Type B pancreatic cell (in vitro differentiated cells): ENCODE measurements at places on chromosomes 13 and 19. TPM values are rescaled to one million over a fixed set of nuclear protein-coding genes. Genes with fewer than 3 reads are reported as not detected.

DNA sequence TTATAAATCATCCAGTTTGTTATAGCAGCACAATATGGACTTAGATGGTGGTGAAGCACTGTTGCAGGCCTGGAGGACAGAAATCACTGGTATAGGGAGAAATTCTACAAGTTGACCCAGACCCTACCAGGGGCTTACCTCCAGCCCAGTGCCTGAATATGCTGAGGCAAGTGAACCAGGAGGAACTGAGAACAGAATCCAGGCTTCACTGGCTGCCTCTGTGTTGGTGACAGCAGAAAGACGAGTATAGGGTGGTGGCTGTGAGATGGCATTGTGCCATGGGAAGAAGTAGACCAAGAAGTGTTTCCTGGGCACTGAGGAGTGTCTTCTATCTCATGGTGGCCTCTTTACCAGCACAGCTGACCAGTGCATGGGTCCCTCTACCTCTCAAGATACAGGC lies 15.9 kb upstream of the EID2 start:
- H3K27me3 ChIP-seq: peaks cover 41% of the 10 kb centered on the region
- H3K36me3 ChIP-seq: no peaks in the 10 kb centered on the region
- no peak overlapping the region for H3K4me3 ChIP-seq
- H3K4me1 ChIP-seq: peaks cover 4% of the 10 kb centered on the region

- no peaks in the 10 kb centered on the region for H3K27me3 ChIP-seq
- peaks cover 26% of the 10 kb centered on the region for H3K36me3 ChIP-seq
- H3K4me3 ChIP-seq: no peak overlapping the region
- DNase-seq: no peak
- H3K4me1 ChIP-seq: no peaks in the 10 kb centered on the region
Observed at GRCh38 chr13:100273552-100273951, 184.7 kb downstream of the PCCA start.

GRCh38 chr13:60009300-60010253 lies 154.2 kb downstream of the DIAPH3 start:
- H3K27ac ChIP-seq: no peak overlapping the region
- H3K4me3 ChIP-seq: no peak overlapping the region
- no peaks in the 10 kb centered on the region for H3K27me3 ChIP-seq
- no peak for DNase-seq
- peaks cover 3% of the 10 kb centered on the region for H3K36me3 ChIP-seq

DNA sequence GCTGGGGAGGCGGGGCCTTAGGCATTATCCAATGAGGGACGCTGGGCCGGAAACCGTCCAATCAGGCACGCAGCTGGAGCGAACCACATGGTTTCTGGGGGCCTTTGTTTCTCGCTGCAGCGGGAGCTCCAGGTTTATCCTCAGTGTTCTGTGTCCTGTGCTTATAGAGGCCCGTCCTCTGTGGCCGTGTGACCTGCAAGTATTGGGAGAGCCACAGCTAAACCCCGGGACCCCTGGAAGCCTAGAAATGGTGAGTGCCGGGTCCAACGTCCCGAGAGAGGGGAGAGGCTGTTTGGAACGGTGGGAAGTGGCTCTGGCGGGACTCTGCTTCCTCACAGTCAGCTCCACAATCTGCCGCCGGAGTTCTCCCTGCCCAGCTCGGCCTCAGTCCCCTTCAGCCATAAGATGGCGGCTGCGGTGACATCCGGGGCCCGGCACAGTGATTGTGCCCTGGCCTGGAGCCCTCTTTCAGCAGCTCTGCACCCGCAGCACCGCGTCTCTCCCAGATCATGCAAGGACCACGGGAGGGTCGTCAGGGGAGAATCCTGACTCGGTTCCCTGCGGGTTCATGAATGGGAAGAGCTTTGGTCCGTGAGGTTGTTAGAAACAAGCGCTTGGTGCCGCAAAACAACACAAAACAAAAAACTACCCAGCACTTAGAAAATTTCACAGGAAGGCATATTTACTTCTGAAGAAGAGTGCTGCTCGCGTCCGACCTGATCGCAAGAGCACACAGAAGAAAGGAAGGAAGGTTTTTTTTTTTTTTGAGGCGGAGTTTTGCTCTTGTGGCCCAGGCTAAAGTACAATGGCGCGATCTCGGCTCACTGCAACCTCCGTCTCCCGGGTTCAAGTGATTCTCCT lies at the start of gene ZNF253:
TSS of gene ZNF253 (plus strand) at position 133 of the 861 bp plus-strand sequence. CDS start at position 248, 115 bp downstream.
- no peaks in the 10 kb centered on the region for H3K27me3 ChIP-seq
- peaks cover 34% of the 10 kb centered on the region for H3K36me3 ChIP-seq
- peak; percentile 96 for DNase-seq
- H3K4me3 ChIP-seq: peak within 1 kb of the TSS; percentile 100
- H3K27ac ChIP-seq: peak within 1 kb of the TSS; percentile 100

DNA sequence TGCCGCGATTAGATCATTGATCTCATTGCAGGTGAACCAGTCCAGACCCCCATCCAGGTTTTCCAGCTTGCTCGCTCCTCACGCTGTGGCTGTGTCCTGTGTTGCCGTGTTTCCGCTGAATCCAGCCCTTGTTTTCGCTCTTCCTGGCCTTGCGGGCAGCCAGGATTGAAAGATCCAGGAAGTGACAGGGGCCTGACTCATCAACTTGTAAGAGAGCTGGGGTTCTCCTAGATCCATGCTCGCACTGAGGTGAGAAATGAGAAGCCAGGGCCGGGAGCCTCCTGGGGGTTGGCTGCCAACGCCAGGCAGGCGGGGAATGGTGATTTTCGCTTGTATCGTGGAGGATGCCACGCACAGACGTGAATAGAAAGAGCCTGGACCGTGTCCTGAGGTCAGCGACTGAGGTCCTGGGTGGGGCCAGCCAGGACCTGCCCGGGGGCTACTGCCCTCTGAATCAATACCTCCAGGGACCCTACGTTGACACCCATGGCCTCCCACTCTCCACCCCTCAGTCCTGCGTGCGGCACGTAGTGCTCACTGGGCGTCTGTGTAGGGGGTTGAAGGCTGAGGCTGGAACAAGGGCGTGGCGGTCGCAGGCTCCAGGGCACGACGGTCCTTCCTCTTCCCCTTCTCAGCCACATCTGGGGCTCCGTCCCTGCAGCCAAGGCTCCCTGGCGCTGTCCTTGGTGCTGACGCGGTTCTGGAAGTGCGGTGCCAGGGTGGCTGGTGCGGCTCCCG lies 7.3 kb upstream of the PTPRH start:
- peak overlapping the region; percentile 91 for H3K4me3 ChIP-seq
- H3K4me1 ChIP-seq: peaks cover 11% of the 10 kb centered on the region
- peak overlapping the region; percentile 85 for H3K27ac ChIP-seq
- H3K27me3 ChIP-seq: peaks cover 10% of the 10 kb centered on the region
- DNase-seq: no peak

The ASF1B gene
- 14.8 and 27.4 TPM in 2 replicates for total RNA-seq

The ONECUT3 gene
- total RNA-seq: 0.94 and 5.9 TPM in 2 replicates

The ATP4A gene
- 1.3 and 16.8 TPM in 2 replicates for total RNA-seq
